Left ventricle myocardium superior (tissue), 1 donor: ENCODE measurements at places on chromosomes 7 and 10. TPM values are rescaled to one million over a fixed set of nuclear protein-coding genes. Genes with fewer than 3 reads are reported as not detected.
A peak's percentile ranks its signal among the peaks of the same experiment; 100 is the strongest.

UCN3 gene
- total RNA-seq, result not detected

IFRD1 gene
- total RNA-seq, result 20.6 TPM

OPN1SW gene
- not detected for total RNA-seq

WAC gene
- 120 TPM for total RNA-seq

SPDYE6 gene
- not detected for total RNA-seq

ZYX gene
- 73.9 TPM for total RNA-seq

- no peak for DNase-seq
Observed at GRCh38 chr7:6252748-6253147, 19.7 kb downstream of the CYTH3 start.

GRCh38 chr7:104643587-104644217 lies 315.3 kb downstream of the LHFPL3 start:
- no peak for DNase-seq

- peak; percentile 44 for DNase-seq
Observed at GRCh38 chr10:58588673-58589265, 76.1 kb downstream of the BICC1 start.

- no peak for DNase-seq
Observed at GRCh38 chr7:42479816-42480633, 243.0 kb upstream of the GLI3 start.

GRCh38 chr10:101779544-101780186 lies 3.6 kb downstream of the NPM3 start:
- DNase-seq, result peak; percentile 90

DNA sequence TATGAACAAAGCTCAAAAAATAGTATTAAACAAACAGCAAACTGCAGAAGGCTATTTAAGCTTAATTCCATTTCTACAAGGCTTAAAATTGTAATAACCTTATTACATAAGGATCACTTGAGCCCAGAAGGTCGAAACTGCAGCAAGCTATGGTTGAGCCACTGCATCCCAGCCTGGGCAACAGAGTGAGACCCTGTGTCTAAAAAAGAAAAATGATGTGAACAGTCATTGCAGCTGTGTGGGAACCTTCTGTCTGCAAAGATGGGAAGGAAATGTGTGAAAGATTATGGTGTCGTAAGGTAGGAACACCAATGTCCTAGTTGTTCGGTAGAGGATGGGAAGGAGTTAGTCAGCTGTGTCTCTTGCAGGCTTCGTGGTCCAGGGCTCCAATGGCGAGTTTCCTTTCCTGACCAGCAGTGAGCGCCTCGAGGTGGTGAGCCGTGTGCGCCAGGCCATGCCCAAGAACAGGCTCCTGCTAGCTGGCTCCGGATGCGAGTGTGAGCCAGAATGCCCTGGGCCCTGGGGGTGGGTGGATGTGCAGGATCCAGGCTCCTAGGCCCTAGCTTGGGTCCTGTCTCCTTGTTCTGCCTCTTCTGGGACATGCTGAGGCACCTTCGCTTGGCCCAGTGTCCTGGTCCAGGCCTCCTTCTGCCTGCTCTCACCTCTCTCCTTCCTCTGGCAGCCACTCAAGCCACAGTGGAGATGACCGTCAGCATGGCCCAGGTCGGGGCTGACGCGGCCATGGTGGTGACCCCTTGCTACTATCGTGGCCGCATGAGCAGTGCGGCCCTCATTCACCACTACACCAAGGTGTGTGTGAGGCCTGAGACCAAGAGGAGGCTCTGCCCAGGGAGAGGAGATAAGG lies 9.1 kb downstream of the C10orf62 start:
- no peak for DNase-seq

DNA sequence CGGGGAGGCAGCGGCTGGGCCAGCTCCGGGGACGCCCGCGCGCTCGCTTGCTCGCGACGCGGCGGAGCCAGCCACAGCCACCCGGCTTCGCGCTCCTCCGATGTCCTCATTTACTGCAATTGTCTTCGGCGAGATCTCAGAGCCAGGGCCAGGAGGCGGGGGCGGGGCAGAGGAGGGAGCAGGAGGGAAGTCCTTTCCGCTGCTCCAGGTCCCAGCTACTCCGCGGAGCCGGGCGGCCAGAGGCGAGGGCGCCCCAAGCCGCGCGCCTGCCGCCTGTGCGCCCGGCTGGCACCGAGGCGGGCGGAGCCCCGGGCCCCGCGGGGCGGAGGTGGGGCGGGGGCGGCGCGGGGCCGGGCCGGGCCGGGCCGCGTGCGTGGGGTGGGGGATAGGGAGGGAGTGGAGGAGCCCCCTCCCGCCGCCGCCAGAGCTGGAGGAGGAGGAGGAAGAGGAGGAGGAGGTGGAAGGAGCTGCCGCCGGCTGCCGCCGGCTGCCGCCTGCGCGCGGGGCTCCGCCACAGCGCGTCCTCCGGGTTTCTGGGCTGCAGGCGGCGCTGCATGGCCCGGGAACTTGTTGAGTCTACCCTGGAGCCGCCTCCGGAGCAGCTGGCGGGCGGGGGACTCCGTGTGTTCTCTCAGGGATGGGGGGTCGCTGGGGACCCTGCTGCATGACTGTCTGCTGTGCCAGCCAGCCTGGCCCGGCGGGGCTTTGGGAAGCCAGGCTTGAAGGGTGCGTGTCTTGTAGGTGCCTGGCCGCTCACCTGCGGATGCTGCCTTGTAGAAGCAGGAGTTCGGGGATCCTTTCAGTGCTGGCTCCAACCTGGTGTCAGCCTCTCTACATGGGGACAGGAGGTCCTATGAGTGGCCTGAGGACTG lies at the start of gene INSYN2A:
INSYN2A (minus strand) TSS at position 310 of the 872 bp plus-strand sequence. CDS start 20,196 bp downstream, outside the sequence.
- peak; percentile 50 for DNase-seq

DNA sequence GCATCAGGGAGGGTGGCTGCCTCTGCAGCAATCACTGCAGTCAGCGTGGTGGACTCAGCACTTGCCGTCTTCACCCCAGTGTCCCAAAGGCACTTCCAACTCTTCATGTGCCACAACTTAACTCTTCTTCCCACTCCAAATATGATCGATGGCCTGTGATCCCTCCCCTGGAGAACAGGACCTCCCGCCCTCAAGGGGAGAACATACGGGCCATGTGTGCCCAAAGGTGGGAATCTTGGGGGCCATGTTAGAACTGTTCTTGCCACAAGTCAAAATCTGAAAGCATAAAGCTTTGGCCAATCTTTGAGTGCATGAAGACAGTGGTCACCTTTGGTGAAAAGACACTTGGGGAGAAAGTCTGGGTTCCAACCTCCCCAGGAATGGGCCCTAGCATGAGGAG lies 368.5 kb upstream of the MGMT start:
- no peak for DNase-seq
